ENCODE measurements at places on chromosomes 6 and 20.

DNA sequence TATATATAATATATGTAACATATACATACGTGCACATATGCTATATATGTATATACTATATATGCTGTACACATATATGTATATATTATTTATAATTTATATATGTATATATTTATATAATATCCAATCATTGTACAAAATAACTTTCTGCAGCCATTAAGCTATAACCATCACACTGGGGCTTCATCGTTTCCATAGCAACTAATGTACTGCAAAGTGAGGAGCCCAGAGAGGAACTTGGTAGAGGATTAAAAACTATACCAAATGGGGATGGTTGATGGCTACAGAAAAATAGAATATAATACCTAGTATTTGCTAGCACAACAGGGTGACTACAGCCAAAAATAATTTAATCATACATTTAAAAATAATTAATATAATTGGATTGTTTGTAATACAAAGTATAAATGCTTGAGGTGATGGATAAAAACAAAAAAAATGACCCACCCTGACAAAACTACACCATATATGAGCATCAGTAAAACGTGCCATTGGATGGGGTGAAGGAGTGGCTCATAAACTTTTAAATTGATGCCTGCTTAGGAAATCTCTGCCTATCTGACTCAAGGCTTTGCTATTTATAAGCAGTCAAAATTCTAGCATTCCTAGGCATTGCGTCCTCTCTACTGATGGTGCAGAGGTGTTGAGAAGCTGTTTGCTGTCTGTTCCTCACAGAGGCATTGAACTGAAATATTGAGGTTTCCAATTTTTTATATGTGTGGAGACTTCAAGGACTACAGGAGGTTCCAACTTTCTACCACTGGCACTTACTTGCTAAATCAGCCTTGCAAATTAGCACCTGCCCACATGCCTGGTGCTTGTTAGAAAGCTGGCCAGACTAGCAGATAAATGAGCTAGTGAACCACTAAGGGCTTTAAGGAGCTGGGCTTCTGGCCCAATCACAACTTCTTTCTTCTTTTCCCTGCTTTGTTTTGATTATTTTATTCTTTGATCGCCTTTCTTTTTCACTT is 190.1 kb downstream of the SCP2D1 start:
- no peak for DNase-seq

DNA sequence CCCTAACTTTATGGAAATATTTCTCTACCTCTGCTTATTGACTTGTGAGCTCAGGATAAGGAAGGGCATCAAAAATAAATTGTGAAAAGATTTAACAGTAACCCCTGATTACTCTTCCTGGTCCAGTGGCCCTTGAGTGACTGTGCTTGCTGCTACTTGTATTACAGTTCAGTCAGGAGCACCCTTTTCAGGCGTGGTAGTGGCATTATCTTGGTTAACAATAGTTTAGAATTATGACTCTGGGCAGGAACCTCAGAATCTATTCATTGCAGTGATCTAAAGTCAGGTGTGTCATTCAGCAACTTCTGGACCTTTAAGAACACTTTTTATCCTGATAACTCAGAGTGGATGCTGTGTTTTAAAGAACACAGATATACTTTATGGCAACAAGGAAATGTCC is 43.4 kb downstream of the FAM135A start:
- no peak for DNase-seq

DNA sequence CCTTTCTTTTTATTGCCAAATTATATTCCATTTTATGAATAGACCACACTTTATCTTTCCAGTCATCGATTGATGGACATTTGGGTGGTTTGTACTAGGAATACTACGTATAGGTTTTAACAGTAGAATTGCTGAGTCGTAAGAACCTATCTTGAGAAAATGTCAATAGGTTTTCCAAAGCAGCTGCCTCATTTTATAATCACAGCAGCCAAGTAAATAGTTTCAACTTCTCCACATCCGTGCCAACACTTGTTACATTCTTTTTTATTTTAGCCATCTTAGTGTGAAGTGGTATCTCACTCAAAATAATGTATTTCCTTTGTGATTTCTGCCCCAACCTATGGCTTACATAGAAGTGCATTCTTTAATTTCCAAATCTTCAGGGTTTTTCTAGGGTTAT is 479.2 kb downstream of the CDH26 start:
- DNase-seq, result no peak

- DNase-seq, result no peak
Measured at GRCh38 chr6:149045404-149045803, 272.1 kb upstream of the TAB2 start.

GRCh38 chr6:133350928-133351327 is 109.8 kb downstream of the EYA4 start:
- no peak for DNase-seq

DNA sequence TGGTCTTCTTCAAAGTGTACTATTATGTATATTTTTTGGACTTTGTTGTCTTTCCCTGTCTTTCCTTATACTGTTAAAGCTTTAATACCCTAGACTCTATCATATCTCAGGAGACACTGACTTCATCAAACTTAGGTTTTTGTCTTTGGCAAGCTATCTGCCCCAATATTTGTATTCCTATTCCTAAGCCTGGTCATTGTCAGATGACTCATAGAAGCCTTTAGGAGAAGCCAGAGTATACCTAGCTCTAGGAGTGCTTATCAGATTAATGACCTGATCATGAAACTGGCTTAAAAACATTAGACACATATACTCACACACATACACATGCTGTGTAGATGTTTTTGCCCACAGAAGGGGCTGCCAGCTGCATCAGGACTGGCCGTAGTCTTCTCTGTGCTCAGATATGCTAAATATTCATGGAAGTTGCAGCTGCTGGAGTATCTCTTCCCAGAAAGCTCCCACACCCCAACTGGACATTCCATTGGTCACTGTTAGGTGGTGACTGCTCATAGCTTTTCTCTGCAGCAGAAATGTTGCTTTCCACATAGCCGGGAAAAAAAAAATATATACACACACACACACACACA is 102.0 kb downstream of the ANKS1A start:
- DNase-seq, result no peak

All from stimulated activated CD4-positive, alpha-beta T cell treated with anti-CD3 and anti-CD28 coated beads, Interleukin-4, amount 100 ng/mL, for 1 hour (primary cell).